ENCODE measurements at places on chromosomes 2 and 18. TPM values are rescaled to one million over a fixed set of nuclear protein-coding genes. Genes with fewer than 3 reads are reported as not detected.

- H3K36me3 ChIP-seq, result no peaks in the 10 kb centered on the region
- no peak for DNase-seq
- H3K4me3 ChIP-seq, result no peak overlapping the region
- H3K27me3 ChIP-seq, result no peaks in the 10 kb centered on the region
These were observed 4.4 kb downstream of the NEB start for GRCh38 chr2:151729837-151730236.

DNA sequence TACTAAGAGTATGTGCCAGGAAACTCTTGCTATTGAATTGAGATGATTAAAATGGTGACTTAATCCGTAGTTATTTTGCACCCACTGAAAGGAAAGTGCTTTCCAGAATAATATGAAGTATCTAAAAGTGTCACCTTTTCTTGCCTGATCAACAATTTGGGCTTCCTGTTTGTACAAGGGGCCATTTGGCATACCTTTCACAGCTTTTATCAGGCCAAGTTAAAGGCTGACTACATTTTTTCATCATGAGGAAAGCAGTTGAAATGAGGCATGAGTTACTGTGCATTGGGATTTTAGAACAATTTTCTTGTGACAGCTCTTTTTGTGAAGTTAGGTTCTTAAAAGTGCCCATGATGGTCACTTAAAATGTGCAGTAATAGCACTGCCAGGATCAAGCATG lies 11.2 kb downstream of the TSN start:
- H3K36me3 ChIP-seq, result peaks cover 37% of the 10 kb centered on the region
- H3K4me3 ChIP-seq, result no peak overlapping the region
- H3K27me3 ChIP-seq, result no peaks in the 10 kb centered on the region
- no peaks in the 10 kb centered on the region for H3K4me1 ChIP-seq
- H3K27ac ChIP-seq, result no peak overlapping the region

GRCh38 chr2:28357055-28357454 lies 35.6 kb upstream of the FOSL2 start:
- H3K27ac ChIP-seq, result peak overlapping the region; percentile 85
- H3K36me3 ChIP-seq, result no peaks in the 10 kb centered on the region
- no peaks in the 10 kb centered on the region for H3K27me3 ChIP-seq
- no peak for DNase-seq
- peaks cover 20% of the 10 kb centered on the region for H3K4me1 ChIP-seq

DNA sequence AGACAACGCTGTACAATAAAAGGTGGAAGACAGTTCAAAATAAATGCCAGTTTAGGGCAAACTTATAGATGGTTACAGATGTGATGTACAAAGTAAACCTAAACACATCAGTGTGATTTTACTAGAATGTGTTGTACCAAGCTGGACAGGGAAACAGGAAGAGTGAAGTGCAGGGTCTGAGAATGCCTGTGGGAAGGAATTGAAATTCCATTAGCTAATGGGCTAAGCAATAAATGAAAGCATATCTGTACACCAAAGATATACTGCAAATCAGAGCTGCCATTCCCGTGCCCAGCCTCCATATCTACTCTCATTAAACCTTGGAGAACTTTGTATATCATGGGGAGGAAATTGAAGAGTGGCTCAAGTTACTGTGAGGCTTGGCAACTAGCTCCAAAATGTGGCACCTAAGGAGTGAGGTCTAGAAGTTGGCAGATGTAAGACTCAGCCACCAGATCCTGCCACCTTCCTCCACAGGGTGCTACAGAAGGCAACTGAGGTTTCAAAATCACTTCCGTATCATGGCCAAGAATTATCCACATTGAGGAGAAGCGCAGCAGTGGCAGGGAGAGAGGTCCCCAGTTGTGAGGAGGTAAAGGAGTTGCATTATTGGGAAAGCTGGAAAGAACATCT lies 277.8 kb downstream of the TCF4 start:
- peaks cover 24% of the 10 kb centered on the region for H3K4me1 ChIP-seq
- no peak overlapping the region for H3K4me3 ChIP-seq
- no peaks in the 10 kb centered on the region for H3K36me3 ChIP-seq
- no peaks in the 10 kb centered on the region for H3K27me3 ChIP-seq
- H3K27ac ChIP-seq, result no peak overlapping the region

The RNF125 gene
- total RNA-seq, result 4.6 TPM

- no peaks in the 10 kb centered on the region for H3K27me3 ChIP-seq
- no peak overlapping the region for H3K4me3 ChIP-seq
- no peaks in the 10 kb centered on the region for H3K36me3 ChIP-seq
- H3K4me1 ChIP-seq, result peaks cover 8% of the 10 kb centered on the region
- DNase-seq, result no peak
These were observed 192.2 kb downstream of the ZFP36L2 start for GRCh38 chr2:43034242-43034619.

The MRO gene
- total RNA-seq, result 6.3 TPM

GRCh38 chr2:213415093-213415492 lies 130.8 kb downstream of the SPAG16 start:
- DNase-seq, result no peak
- no peaks in the 10 kb centered on the region for H3K4me1 ChIP-seq
- H3K27me3 ChIP-seq, result no peaks in the 10 kb centered on the region
- no peaks in the 10 kb centered on the region for H3K36me3 ChIP-seq

GRCh38 chr2:199443589-199444130 lies 14.1 kb downstream of the SATB2 start:
- no peak overlapping the region for H3K4me3 ChIP-seq
- no peaks in the 10 kb centered on the region for H3K36me3 ChIP-seq
- no peak overlapping the region for H3K27ac ChIP-seq

The RHBDD1 gene
- total RNA-seq, result 10.2 TPM

- no peaks in the 10 kb centered on the region for H3K4me1 ChIP-seq
- H3K4me3 ChIP-seq, result no peak overlapping the region
- H3K36me3 ChIP-seq, result no peaks in the 10 kb centered on the region
- no peak for DNase-seq
- H3K27me3 ChIP-seq, result no peaks in the 10 kb centered on the region
- no peak overlapping the region for H3K27ac ChIP-seq
These were observed 333.7 kb upstream of the MEIS1 start for GRCh38 chr2:66101206-66101605.

DNA sequence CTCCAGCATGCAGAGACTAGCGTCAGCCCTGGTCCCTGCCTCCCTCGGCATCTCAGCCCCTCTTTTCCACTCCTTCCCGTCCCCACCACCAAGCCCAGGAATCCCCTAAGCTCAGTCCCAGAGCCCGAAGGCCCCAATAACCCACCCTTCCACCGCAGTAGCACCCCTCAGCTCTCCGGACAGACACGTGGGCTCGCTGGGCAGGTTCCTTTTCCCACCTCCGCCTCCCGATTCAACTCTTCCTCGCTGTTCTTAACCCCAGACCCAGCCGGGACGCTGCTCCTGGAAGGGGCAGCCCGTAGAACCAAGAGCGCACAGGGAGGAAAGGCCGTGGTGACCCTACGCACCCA lies 1.4 kb downstream of the IHH start:
- H3K36me3 ChIP-seq, result no peaks in the 10 kb centered on the region
- peaks cover 28% of the 10 kb centered on the region for H3K27me3 ChIP-seq
- H3K4me1 ChIP-seq, result peaks cover 30% of the 10 kb centered on the region
- H3K27ac ChIP-seq, result no peak overlapping the region
- H3K4me3 ChIP-seq, result peak overlapping the region; percentile 54

- H3K27me3 ChIP-seq, result no peaks in the 10 kb centered on the region
- no peak overlapping the region for H3K4me3 ChIP-seq
- H3K27ac ChIP-seq, result no peak overlapping the region
- H3K36me3 ChIP-seq, result no peaks in the 10 kb centered on the region
- DNase-seq, result no peak
These were observed 567.2 kb downstream of the TMX3 start for GRCh38 chr18:68147728-68148127.

DNA sequence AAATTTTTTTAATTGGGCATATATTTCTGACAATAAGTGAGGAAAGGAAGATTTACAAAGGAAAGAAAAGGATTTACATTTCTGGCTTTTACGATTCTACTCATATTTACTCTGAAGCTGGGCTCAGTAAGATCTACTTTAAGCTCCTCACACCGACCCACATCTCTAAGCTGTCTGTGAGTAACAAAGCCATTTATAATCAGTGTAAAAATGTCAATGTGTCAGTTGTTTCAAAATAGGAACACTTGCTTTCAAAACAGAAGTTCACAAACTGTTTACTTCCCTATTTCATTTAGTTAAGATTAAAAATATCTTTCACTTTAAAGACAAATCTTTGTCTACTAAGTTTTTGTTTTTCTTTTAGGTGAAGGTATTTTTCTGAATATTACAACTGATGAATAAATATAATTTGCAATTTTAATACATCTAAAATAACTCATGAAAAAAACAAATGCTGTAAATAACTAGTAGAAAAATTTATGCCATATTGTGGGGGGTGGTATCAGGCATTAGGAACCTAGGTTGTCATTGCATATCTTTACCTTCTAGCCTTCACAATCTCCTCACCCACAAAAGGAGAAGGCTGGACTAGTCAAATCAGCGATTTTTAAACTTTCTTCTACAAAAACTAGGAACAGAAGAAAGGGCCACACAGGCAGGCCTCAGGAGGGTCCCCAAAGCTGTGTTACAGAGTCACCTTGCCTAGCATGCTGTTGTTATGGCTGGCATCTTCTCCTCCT lies 64.5 kb downstream of the TMEM131 start:
- no peaks in the 10 kb centered on the region for H3K36me3 ChIP-seq
- H3K27me3 ChIP-seq, result no peaks in the 10 kb centered on the region
- peaks cover 30% of the 10 kb centered on the region for H3K4me1 ChIP-seq
- H3K4me3 ChIP-seq, result no peak overlapping the region
- H3K27ac ChIP-seq, result no peak overlapping the region

DNA sequence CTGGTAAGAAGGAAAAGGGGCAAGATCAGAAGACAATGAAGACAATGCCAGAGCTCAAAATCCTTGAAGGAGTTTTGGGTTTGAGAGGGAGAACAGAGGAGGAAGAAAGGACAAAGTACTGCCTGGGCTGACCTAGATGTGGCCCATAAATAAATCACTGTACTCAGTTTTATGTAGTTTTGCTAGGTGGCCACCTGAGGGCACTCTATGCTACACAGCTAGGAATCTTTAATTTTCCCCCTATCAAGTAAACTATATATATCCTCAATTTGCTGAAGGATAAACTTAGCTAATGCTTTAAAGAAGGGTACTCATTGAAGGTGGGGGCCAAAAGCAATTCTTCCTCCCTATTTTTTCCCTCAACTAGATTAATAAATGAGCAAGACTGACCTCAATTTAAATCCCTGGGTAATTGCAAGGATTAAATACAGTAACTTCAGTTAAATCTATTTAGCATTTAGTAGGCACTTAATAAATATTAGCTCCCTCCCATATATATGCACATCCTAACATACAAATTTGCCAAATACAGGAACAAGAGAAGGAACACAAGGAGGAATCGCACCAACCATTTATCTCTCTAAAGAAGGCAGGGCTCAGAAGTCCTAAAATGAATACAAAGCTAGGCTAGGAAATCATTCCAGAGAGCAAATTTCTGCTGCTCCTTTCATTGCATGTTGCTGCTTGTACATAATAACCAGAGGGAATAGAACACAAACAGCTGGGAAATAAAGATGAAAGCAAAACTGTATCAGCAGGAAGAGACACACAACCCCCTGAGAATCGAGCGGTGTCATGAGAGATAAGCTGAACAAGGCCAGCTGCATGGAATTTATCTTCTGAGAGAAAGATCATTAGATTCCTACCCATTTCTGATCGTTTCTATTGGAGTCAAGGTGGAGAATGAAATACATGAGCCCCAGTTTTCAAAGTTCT lies 540.1 kb downstream of the NRXN1 start:
- no peak for DNase-seq
- no peaks in the 10 kb centered on the region for H3K36me3 ChIP-seq
- no peaks in the 10 kb centered on the region for H3K27me3 ChIP-seq
- peak overlapping the region; percentile 29 for H3K4me3 ChIP-seq
- peaks cover 8% of the 10 kb centered on the region for H3K4me1 ChIP-seq

GRCh38 chr18:33923980-33924379 lies 300.7 kb downstream of the NOL4 start:
- no peaks in the 10 kb centered on the region for H3K27me3 ChIP-seq
- no peaks in the 10 kb centered on the region for H3K36me3 ChIP-seq
- no peaks in the 10 kb centered on the region for H3K4me1 ChIP-seq
- H3K4me3 ChIP-seq, result no peak overlapping the region

- no peaks in the 10 kb centered on the region for H3K36me3 ChIP-seq
- H3K4me1 ChIP-seq, result peaks cover 11% of the 10 kb centered on the region
- H3K27me3 ChIP-seq, result no peaks in the 10 kb centered on the region
These were observed 38.1 kb downstream of the ST8SIA5 start for GRCh38 chr18:46718501-46719341.

GRCh38 chr2:295090-295489 lies 7.2 kb upstream of the ALKAL2 start:
- H3K36me3 ChIP-seq, result no peaks in the 10 kb centered on the region
- H3K27me3 ChIP-seq, result no peaks in the 10 kb centered on the region
- no peak overlapping the region for H3K4me3 ChIP-seq

The CPO gene
- not detected for total RNA-seq

DNA sequence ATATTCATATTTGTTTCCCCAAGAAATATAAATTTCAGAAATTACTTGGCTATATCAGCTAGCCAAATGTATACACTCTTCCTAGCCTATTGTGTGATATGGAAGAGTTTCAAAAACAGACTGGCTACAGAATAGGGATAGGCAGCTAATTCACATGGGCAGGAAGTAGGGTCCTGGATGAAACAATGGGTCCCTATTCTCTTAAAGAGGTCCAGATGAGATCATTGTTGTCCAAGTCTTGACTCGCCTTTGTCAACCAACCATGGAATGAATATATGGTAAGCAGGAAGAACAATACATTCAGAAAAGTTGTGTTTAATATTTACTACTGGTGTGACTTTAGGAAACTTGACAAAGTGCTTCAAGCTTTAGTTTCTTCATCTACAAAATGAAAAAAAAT lies 319.9 kb downstream of the NBAS start:
- no peak overlapping the region for H3K27ac ChIP-seq
- no peak overlapping the region for H3K4me3 ChIP-seq
- no peak for DNase-seq
- no peaks in the 10 kb centered on the region for H3K36me3 ChIP-seq

The RBM44 gene
- 7.1 TPM for total RNA-seq

DNA sequence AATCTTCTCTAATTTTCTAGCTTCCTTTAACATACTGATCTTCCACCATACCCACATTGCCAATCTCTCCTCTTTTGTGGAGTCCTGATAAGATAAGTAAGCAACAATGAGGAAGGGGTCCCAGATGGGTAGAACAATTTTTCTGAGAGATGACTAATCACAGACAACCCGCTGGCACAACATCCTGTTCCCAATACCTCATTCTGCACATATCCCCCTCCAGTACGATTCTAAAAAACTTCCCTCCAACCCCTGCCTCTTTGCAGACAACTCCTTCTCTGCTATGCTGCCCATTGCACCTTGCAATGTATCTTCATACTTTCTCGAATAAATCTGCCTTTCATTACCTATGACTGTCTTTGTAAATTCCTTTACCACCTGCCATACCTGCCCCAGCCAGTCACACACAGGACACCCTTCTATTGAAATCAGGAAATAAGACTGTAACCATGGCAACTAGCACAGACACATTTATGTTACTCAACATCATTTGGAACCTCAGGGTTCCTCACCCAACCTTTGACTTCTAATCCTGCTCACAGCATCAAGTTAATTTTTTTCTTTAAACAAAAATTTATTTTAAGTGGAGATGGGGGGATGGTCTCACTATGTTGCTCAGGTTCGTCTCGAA lies 7.4 kb upstream of the EXOC6B start:
- no peak for DNase-seq
- no peaks in the 10 kb centered on the region for H3K4me1 ChIP-seq
- H3K36me3 ChIP-seq, result no peaks in the 10 kb centered on the region
- H3K27ac ChIP-seq, result no peak overlapping the region
